ENCODE measurements at places on chromosomes 3 and 15. TPM values are rescaled to one million over a fixed set of nuclear protein-coding genes. Genes with fewer than 3 reads are reported as not detected.

The P2RY12 gene
- 0.18 TPM for total RNA-seq

The GYG1 gene
- 53.4 TPM for total RNA-seq

The SELENOK gene
- 18.3 TPM for total RNA-seq

The CLRN1 gene
- not detected for total RNA-seq

The KIF23 gene
- 48.6 TPM for total RNA-seq

The PYGO1 gene
- total RNA-seq = 21.2 TPM

The EOMES gene
- not detected for total RNA-seq

The AQP9 gene
- total RNA-seq = 0.09 TPM

The XCR1 gene
- total RNA-seq = not detected

The FRMD5 gene
- 16.3 TPM for total RNA-seq

The SEMA6D gene
- 17.7 TPM for total RNA-seq

The CCDC191 gene
- total RNA-seq = 4.2 TPM

The CAPN7 gene
- total RNA-seq = 47.3 TPM

The SLC12A8 gene
- total RNA-seq = 15.5 TPM

The UQCRC1 gene
- 196 TPM for total RNA-seq

The SLC35A5 gene
- total RNA-seq = 81.5 TPM

The SOX14 gene
- not detected for total RNA-seq

The TNK2 gene
- 7.1 TPM for total RNA-seq

The GXYLT2 gene
- total RNA-seq = 47.8 TPM

The CHRNA5 gene
- 1.6 TPM for total RNA-seq

The MYH15 gene
- 0.99 TPM for total RNA-seq

The VWA5B2 gene
- 0.72 TPM for total RNA-seq

The CPA3 gene
- total RNA-seq = 0.18 TPM

The PGBD4 gene
- total RNA-seq = 1.6 TPM

The ALPK3 gene
- 0.18 TPM for total RNA-seq

The HGD gene
- 0.57 TPM for total RNA-seq

The ATP2B2 gene
- total RNA-seq = not detected

The CAV3 gene
- not detected for total RNA-seq

The RHCG gene
- total RNA-seq = not detected

The VGLL4 gene
- total RNA-seq = 94.2 TPM

The CTSH gene
- total RNA-seq = 24.1 TPM

The PXYLP1 gene
- total RNA-seq = 9.1 TPM

The OXSM gene
- total RNA-seq = 7.6 TPM

The DPPA4 gene
- total RNA-seq = not detected

The PTX3 gene
- 216 TPM for total RNA-seq

The HHLA2 gene
- total RNA-seq = not detected

The ASTE1 gene
- 7.5 TPM for total RNA-seq

The ISG20 gene
- 1.9 TPM for total RNA-seq

The TMIE gene
- not detected for total RNA-seq

The POLQ gene
- total RNA-seq = 10.1 TPM

The SLC12A1 gene
- under 0.01 TPM for total RNA-seq

The USP13 gene
- 14.4 TPM for total RNA-seq

The P2RY13 gene
- total RNA-seq = not detected

The FAM107A gene
- total RNA-seq = 0.54 TPM

The IL20RB gene
- 3.9 TPM for total RNA-seq

The LRRC2 gene
- 10.1 TPM for total RNA-seq

The PARP6 gene
- total RNA-seq = 28.7 TPM

The CIB1 gene
- 12.8 TPM for total RNA-seq

The MAP1A gene
- total RNA-seq = 108 TPM

The GOLGA6L7 gene
- not detected for total RNA-seq

The RPL32 gene
- total RNA-seq = 1,353 TPM

The SHF gene
- 1.9 TPM for total RNA-seq

The MB21D2 gene
- 5.6 TPM for total RNA-seq

The TGM4 gene
- not detected for total RNA-seq

The GASK1A gene
- total RNA-seq = 0.63 TPM

Measured in fibroblast of the aortic adventitia (primary cell).